ENCODE measurements at places on chromosomes 5 and 9.

- DNase-seq, result no peak
Measured at GRCh38 chr5:79076819-79077218, 7.3 kb downstream of the BHMT2 start.

DNA sequence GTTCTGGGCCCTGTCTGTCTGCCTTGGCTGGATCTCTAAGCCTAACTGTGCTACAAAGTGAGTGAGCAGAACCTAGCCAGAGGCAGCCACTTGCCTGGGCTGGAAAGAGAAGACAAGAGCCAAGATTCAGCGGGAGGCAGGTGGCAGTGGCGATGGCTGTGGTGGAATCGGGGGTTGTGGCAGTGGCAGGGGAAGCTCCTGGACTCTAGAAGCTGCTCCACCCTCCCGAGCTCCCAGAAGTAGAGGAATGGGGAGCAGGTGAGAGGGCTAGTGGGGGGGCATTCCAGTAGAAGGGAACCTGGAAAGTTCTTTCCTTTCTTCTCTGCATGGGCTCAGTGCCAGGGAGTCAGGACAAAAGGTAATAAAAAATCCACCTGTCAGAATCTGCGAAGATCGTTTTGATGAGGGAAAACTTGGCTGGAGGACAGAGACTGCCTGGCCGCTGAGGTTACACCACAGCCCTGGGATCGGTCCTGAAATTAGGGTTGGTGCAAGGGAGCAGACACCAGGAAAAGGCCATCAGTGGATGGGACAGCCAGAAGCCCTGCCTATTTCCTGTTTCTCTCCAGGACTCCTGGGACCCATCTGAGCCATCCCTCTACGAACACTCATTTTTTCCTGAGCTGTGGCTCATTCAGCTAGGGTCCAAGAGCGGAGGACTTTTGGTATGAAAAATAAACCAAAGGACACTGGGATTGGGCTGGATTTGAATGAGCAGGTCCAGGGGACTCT lies 1.6 kb downstream of the CRAT start:
- no peak for DNase-seq

DNA sequence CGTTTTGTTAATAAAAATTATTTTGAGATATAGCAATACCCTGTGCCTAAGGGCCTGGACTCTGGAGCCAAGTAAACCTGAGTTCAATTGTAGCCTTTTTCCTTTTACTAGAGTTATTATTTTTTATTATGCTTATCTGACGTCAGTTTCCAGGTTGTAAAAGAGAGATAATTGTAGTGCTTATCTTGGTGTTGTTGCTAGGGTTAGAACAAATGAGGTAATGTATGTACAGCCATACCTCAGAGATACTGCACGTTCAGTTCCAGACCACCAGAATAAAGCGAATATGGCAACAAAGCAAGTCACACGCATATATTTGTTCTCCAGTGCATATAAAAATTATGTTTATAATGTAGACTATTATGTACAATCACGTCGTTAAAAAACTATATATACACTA lies 215.0 kb downstream of the VPS13A start:
- peak; percentile 4 for DNase-seq

GRCh38 chr5:107563959-107564544 lies 106.7 kb downstream of the EFNA5 start:
- DNase-seq, result no peak

GRCh38 chr5:145859897-145860296 lies 12.9 kb downstream of the GRXCR2 start:
- DNase-seq, result no peak

DNA sequence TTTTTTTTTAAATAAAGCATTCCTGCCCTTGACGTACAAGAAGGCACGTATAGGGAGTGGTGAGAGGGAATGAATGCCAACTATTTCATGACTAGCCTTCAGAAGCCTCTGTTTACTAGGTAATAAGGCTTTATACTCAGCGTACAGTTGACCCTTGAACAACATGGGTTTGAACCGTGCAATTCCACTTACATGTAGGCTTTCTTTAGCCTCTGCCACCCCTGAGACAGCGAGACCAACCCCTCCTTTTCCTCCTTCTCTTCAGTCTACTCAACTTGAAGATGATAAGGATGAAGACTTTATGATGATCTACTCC lies 22.5 kb downstream of the CDC42SE2 start:
- no peak for DNase-seq

DNA sequence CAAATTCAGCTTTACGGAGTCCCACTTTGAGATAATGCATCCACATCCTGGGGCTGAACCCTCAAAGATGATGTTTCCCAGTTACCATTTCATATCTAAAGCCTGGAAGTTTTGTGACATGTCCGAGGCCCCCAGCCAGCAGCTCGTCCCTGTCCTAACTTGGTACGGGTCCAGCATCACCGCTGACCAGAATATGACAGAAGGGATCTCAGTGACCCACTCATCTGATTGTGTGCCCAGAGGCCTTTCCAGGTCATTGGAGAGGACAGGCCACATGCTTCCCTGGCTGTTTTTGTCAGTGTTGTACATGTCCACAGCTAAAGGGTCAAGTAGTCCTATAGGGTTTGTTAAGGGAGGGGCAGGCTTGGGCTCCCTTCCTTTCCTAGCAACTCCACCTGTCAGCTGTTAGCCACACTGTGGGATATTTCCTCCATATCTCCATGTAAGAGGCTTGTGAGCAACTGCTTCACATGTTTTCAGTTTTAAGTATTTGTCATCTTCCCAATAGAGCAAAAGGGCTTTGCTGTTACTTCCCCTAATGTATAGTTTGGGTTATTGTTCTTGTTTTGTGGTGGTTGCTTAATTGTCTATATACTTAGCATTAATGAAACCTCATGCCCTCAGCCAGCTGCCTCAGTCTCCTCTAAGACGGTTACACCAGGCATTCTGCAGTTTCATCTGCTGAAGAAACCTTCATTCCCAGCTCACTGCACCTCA lies 33.4 kb downstream of the SECISBP2 start:
- no peak for DNase-seq

- no peak for DNase-seq
Measured at GRCh38 chr5:1702318-1702717, 97.3 kb downstream of the MRPL36 start.

DNA sequence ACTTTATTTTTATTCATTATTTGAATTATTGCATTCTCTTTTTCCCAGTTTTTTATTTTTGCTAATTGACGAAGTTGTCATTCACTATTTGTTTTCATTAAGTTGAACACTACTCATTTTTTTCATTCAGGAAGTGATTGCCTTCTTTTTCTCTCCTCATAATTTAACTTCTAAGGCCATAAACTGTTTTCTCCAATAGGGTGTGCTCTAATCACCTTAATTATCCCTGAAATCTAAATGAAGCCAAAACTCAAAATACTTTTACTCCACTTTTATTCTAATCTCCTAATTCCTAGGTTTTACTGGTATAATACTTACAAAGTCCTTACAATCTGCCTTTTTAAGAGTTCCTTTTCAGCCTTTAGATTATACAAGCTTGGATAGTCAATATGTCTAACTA lies 2.9 kb upstream of the OR13C2 start:
- no peak for DNase-seq

- no peak for DNase-seq
Measured at GRCh38 chr9:31302620-31303418, 1081.6 kb upstream of the ACO1 start.

DNA sequence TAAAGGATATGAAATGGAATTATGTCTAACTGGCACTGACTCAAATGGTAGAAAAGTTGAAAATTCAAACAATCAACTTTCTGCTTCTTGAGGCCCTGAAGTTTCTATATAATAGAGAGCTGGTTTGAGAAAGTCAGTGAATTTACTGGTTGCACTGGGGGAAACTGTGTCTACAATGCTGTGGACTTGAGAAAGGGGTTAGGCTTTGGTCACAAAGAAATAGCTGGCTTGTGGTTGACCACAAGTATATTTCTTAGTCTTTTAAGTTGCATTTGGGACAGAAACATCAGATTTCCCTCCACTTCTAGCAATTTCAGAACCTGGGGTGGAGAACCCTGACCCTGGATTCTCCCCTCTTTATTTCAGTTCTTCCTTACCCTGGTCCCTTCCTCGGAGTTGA lies 192.6 kb upstream of the ACTBL2 start:
- no peak for DNase-seq

- DNase-seq, result no peak
Measured at GRCh38 chr5:40958811-40959210, 49.5 kb downstream of the C7 start.

GRCh38 chr9:135079018-135079417 lies 8.4 kb upstream of the OLFM1 start:
- DNase-seq, result no peak

GRCh38 chr5:169856571-169856970 lies 123.7 kb downstream of the INSYN2B start:
- DNase-seq, result no peak

- DNase-seq, result no peak
Measured at GRCh38 chr5:56459394-56460194, 226.5 kb upstream of the ANKRD55 start.

GRCh38 chr9:136697146-136697820 lies 10.0 kb upstream of the AGPAT2 start:
- no peak for DNase-seq

- DNase-seq, result no peak
Measured at GRCh38 chr9:18362901-18363685, 110.9 kb upstream of the ADAMTSL1 start.

GRCh38 chr9:87029905-87030304 lies 82.6 kb upstream of the GAS1 start:
- DNase-seq, result no peak

- no peak for DNase-seq
Measured at GRCh38 chr5:169939731-169940130, 40.6 kb downstream of the INSYN2B start.

- DNase-seq, result no peak
Measured at GRCh38 chr5:115575167-115576070, 26.9 kb downstream of the TICAM2 start.

- DNase-seq, result no peak
Measured at GRCh38 chr5:133977161-133977787, 8.8 kb upstream of the C5orf15 start.

GRCh38 chr5:133785182-133785581 lies 172.8 kb upstream of the FSTL4 start:
- no peak for DNase-seq

- no peak for DNase-seq
Measured at GRCh38 chr9:86586144-86586494, 231.9 kb upstream of the TUT7 start.

GRCh38 chr9:80157561-80157983 lies 585.8 kb downstream of the TLE4 start:
- no peak for DNase-seq

GRCh38 chr5:128537221-128537999 lies 635 bp downstream of the FBN2 start:
- no peak for DNase-seq

DNA sequence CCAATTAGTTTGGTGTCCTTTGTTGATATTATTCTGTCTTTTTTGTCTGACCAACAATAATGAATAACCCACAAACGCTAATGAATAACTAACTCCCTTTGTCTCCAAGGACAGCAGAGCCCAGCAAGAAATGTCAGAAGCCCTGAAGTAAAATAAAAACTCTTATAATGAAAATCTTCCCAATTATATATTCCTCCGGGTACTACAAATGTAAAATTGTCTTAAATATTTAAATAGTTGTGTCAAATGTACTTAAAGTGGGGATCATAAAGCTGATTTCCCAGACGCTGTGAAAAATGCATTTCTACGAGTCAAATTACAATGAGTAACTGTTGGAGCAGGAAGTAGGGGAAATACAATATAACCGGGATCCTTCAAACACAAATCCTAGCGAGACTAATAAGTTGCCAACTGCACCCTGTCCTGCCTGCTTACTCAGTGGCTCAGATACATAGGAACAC lies 22.3 kb downstream of the GLIS3 start:
- no peak for DNase-seq

DNA sequence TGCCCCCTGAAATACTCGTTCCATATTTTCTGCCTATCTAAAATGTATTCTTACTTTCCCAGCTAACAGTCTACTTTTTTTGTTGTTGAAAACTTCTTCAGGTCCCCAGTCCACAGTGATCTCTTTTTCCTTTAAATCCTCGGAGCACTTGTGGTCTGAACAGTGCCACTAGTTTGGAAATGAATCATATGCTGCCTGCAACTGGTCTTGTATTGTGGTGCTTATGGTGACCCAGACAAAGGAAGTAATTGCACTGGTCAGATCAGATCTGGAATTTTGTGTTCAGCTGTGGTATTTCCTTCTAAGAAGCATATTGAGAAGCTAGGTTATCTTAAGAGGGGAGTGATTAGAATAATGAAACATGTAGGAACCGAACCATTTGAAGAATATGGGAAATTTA lies 2.9 kb downstream of the UNC13B start:
- DNase-seq, result no peak

GRCh38 chr5:127396490-127397155 lies 106.0 kb downstream of the MEGF10 start:
- no peak for DNase-seq

GRCh38 chr5:142572006-142572405 lies 113.9 kb downstream of the FGF1 start:
- DNase-seq, result no peak

- DNase-seq, result no peak
Measured at GRCh38 chr9:105204416-105204815, 40.0 kb upstream of the SLC44A1 start.

GRCh38 chr9:95494416-95495371 lies 22.1 kb downstream of the PTCH1 start:
- peak; percentile 69 for DNase-seq

DNA sequence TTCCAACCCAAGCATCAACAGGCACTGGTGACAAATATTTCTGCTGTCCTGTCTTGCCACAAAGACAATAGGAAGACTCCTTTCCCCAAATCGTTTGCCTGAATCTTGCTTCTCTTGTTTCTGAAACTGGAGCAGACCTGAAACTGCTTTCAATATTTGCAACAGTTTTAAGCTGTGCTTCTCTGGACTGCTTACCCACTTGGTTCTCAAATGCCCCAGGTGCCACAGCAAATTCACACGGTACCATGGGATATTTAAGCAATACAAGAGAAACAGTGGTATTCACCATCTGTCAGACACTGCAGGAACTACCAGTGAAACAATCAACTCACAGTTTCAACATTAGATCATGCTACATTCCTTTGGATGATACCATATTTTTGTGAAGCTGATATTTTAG lies 309.4 kb downstream of the PARP8 start:
- DNase-seq, result no peak

GRCh38 chr9:127395497-127396252 lies 1.3 kb upstream of the SLC2A8 start:
- DNase-seq, result no peak

DNA sequence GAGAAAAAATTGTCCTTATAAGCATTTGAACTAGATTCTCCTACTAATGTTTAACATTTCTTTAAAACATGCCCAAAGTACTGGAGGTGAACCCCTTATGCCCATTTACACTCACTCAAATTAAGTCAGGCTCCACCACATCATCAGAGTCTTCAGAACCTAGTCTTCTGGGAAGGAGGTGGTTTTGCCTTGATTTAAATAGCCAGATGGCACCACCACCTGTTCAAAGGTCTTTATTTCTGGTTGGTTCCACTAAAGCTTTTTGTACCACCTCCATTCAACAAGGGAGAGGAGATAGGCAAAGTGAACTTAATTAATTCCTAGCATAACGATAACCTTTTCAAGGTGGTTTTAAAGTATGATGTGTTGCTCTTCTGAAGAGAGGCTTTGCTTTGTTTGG lies 189.5 kb downstream of the SLF1 start:
- DNase-seq, result no peak

GRCh38 chr5:78519198-78519941 lies 129.2 kb downstream of the LHFPL2 start:
- no peak for DNase-seq

Measured in NCI-H1930 (cell line).